Kidney (tissue), 22 donors: ENCODE measurements at places on chromosomes 1 and 21.
A peak's percentile ranks its signal among the peaks of the same experiment; 100 is the strongest.

DNA sequence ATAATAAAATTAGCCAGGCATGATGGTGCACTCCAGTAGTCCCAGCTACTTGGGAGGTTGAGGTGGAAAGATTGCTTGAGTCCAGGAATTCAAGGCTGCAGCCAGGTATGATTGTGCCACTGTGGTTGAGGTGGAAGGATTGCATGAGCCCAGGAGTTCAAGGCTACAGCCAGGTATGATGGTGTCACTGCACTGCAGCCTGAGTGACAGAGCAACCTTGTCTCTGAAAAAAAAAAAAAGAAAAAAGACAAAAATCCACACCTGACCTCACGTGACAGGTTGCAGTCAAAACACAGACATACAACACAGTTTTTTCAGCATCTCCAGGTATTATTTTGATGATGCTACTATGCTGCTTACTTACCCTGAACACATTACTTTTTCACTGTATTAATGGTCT is 4.3 kb upstream of the AK2 start:
- H3K4me1 ChIP-seq: peaks cover 3% of the 10 kb centered on the region
- H3K27ac ChIP-seq: no peak overlapping the region
- DNase-seq: no peak
- H3K36me3 ChIP-seq: no peaks in the 10 kb centered on the region
- H3K27me3 ChIP-seq: no peaks in the 10 kb centered on the region

DNA sequence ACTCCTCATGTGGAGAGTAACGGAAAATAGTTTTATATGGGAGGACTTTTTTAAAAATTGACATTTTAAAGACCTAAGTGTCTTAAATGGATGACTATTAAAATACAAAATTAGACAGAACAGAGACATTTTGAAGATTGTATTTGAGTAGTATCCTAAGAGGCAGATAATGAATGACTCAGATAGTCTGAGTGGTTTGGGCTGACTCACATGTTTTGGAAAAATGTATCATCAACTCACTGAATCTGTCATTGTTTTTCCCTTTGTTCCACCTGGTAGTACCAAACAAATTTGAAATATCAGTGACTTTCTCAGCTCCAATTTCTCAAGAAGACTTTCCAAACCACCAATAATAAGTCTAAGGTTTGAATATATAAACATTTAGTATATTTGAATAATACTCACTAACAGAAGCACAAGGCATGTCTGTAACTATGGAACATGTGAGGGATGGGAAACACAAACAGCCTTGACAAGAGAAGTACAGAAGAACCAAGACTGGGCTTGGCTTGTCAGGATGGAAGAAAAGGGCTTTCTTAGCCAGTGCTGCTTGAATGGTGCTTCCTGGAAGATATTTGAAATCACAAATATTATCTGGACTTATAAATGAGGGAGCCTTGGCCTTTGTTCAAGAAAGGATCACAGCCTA is 90.6 kb downstream of the SGIP1 start:
- DNase-seq: no peak
- H3K4me3 ChIP-seq: no peak overlapping the region
- H3K27ac ChIP-seq: no peak overlapping the region

GRCh38 chr1:2587071-2587859 is 688 bp downstream of the PRXL2B start:
- DNase-seq: peak; percentile 57
- peaks cover 3% of the 10 kb centered on the region for H3K4me1 ChIP-seq
- no peaks in the 10 kb centered on the region for H3K27me3 ChIP-seq
- H3K36me3 ChIP-seq: no peaks in the 10 kb centered on the region

DNA sequence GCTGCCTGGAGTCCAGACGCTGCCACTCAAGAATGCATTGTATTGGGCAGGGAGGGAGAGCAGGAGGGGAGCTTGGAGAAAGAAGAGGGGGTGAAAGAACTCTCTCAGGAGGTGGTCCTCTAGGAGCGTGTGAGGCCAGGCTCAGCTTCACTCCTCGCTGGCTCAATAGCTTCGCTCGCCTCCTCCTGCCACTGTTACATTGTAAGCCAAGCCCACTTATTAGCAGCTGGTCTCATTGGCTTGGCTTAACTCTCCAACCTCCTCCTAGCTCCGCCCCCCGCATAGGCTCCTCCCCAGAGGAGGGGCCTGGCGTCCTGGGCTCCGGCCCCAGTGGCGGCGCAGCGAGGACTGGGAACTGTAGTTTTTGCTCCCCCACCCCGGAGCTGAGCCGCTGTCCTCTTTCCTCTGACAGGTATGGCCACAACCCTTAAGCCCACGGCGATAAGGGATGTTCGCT is at the start of gene KCNN3:
TSS of gene KCNN3 (minus strand) at position 167 of the 457 bp plus-strand sequence. CDS start 317 bp downstream, outside the sequence.
- no peaks in the 10 kb centered on the region for H3K36me3 ChIP-seq
- peak; percentile 99 for DNase-seq
- peaks cover 9% of the 10 kb centered on the region for H3K4me1 ChIP-seq
- no peak within 1 kb of the TSS for H3K27ac ChIP-seq
- peaks cover 5% of the 10 kb centered on the region for H3K27me3 ChIP-seq

- no peaks in the 10 kb centered on the region for H3K27me3 ChIP-seq
- no peak overlapping the region for H3K4me3 ChIP-seq
Measured at GRCh38 chr21:19048098-19048672, 644.6 kb upstream of the TMPRSS15 start.

- H3K27ac ChIP-seq: no peak within 1 kb of the TSS
- H3K4me1 ChIP-seq: no peaks in the 10 kb centered on the region
- DNase-seq: peak; percentile 89
- H3K27me3 ChIP-seq: peaks cover 2% of the 10 kb centered on the region
Measured at GRCh38 chr1:101996825-101997465, at the start of gene OLFM3. TSS of gene OLFM3 (minus strand) at chr1:101996926.

DNA sequence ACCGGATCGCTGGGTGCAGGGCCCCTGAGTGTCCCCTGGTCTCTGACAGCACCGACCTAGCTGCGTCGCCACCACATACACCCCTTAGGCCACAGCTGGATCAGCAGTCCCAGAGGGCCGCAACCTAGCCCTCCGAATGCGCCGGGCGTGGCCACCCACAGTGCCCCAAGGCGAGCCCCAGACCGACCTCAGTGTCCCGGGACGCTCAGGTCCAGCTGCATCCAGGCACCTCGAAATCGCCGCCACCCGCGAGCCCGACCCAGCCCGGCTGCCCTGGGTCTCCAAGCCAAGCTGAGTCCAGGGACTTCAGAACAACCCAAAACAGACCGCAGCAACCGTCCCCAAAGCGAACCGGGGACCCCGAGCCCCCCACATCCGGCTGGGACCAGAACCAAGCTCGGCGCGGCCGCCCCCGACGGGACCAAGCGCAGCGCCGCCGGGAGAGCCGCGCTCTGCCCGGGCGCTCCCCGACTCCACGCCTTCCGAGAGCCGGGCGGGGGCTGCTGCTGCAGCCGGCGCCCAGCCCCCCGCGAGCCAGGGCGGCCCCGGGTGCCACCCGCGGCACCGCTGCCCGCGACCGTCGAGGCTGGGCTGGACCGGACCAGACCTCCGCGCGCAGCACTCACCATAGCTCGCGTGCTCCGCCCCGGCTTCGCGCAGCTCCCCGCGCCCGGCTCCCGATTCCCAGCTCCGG is 54.6 kb upstream of the ECE1 start:
- H3K4me3 ChIP-seq: peak overlapping the region; percentile 12
- H3K36me3 ChIP-seq: no peaks in the 10 kb centered on the region
- H3K27me3 ChIP-seq: no peaks in the 10 kb centered on the region
- peak overlapping the region; percentile 74 for H3K27ac ChIP-seq
- H3K4me1 ChIP-seq: peaks cover 32% of the 10 kb centered on the region

DNA sequence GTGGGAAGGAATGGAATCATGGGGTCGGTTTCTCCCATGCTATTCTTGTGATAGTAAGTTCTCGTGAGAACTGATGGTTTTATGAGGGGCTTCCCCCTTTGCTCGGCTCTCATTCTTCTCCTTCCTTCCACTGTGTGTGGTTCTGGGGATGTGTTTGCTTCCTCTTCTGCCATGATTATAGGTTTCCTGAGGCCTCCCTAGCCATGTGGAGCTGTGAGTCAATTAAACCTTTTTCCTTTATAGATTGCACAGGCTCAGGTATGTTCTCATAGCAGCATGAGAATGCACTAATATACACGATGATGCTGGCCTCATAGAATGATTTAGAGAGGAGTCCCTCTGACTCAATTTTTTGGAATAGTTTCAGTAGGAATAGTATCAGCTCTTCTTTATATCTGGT is 195.4 kb upstream of the IVNS1ABP start:
- no peaks in the 10 kb centered on the region for H3K27me3 ChIP-seq
- no peaks in the 10 kb centered on the region for H3K36me3 ChIP-seq
- H3K4me1 ChIP-seq: peaks cover 4% of the 10 kb centered on the region
- H3K4me3 ChIP-seq: no peak overlapping the region
- no peak for DNase-seq
- no peak overlapping the region for H3K27ac ChIP-seq

DNA sequence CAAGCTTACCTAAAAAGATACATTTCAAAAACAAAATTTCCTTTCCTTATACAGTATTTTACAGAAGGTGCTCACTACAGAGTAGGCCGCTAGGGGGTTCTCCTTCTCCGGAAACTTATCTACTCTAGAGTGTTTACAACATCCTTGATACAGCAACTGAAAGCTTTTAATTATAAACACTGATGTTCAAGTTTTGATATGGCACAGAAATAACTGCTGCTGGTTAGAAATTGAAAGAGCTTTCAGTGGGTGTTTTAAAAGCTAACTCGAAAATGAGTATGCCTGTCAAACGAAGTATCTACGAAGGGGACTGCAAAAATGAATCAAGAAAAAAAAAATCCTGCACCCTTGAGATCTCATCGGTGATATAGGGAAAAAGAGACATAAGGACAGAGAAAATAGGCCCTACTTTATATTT is 1.0 kb downstream of the YOD1 start:
- peaks cover 20% of the 10 kb centered on the region for H3K4me1 ChIP-seq
- peaks cover 10% of the 10 kb centered on the region for H3K36me3 ChIP-seq
- no peaks in the 10 kb centered on the region for H3K27me3 ChIP-seq
- peak; percentile 47 for DNase-seq
- peak overlapping the region; percentile 99 for H3K27ac ChIP-seq
- H3K4me3 ChIP-seq: peak overlapping the region; percentile 79

DNA sequence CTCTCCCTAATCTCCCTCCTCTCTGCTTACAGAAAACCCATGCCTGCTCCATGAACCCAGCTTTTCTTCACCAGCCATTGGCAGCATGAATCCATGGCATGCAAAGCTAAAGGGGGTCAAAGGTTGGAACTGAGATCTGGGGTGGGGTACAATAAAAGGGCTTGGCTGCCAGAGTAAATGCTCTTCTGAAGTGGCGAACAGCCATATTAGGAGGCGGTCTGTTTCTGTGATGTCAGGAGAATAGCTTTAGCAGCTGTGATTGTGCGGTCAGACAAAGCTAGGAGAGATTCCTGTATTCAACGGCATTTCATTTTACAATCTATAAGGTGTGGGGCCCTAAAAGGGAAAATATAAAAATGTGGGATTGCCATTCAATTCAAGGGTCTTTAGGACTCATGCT is 71.7 kb upstream of the TMPRSS2 start:
- H3K27ac ChIP-seq: no peak overlapping the region
- H3K4me3 ChIP-seq: no peak overlapping the region
- no peaks in the 10 kb centered on the region for H3K27me3 ChIP-seq
- DNase-seq: no peak

- no peak for DNase-seq
- no peak overlapping the region for H3K27ac ChIP-seq
- no peaks in the 10 kb centered on the region for H3K36me3 ChIP-seq
- H3K27me3 ChIP-seq: no peaks in the 10 kb centered on the region
- H3K4me3 ChIP-seq: no peak overlapping the region
- peaks cover 4% of the 10 kb centered on the region for H3K4me1 ChIP-seq
Measured at GRCh38 chr1:66176012-66176715, 357.8 kb upstream of the SGIP1 start.

DNA sequence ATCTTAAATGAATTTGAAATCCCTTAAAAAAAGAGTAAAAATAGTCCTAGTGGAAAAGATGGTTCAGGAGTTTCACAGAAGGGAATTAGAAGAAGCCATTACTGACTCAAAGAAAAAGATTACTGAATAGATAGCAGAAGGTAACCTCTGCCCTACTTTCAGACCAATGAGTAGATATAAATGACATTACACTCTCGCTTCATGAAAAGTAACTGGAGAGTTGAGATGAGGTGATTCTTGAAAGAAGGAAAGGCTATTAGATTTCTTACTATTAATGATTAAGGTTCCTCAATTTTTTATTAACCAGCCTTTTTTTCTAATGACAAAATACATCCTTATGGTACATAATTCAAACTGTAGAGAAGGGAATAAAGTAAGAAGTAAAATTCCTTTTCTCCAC is 28.3 kb downstream of the CCN1 start:
- H3K27me3 ChIP-seq: no peaks in the 10 kb centered on the region
- H3K4me1 ChIP-seq: peaks cover 21% of the 10 kb centered on the region
- no peak for DNase-seq
- no peaks in the 10 kb centered on the region for H3K36me3 ChIP-seq
- no peak overlapping the region for H3K4me3 ChIP-seq

DNA sequence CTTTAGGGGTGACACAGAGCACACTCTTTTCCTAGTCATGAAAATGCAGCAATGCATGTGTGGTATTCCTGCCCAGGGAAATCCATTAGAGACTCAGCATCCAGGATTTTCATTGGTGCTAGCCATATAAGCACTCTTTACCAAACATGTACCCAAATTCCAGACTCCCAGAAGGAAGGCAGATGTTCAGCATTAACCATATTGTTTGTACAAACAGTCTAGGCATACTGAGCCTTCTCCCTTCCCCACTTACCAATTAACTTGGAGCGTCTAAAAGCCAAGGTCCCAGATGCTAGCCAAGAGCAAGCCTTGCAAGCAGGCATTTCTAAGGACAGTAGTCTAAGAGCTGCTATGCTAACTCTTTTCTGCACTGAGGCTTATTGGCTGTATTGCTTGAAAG is 27.9 kb downstream of the ZBED6 start:
- H3K36me3 ChIP-seq: peaks cover 11% of the 10 kb centered on the region
- H3K4me1 ChIP-seq: peaks cover 5% of the 10 kb centered on the region
- H3K27me3 ChIP-seq: no peaks in the 10 kb centered on the region
- DNase-seq: no peak
- no peak overlapping the region for H3K27ac ChIP-seq
- no peak overlapping the region for H3K4me3 ChIP-seq

DNA sequence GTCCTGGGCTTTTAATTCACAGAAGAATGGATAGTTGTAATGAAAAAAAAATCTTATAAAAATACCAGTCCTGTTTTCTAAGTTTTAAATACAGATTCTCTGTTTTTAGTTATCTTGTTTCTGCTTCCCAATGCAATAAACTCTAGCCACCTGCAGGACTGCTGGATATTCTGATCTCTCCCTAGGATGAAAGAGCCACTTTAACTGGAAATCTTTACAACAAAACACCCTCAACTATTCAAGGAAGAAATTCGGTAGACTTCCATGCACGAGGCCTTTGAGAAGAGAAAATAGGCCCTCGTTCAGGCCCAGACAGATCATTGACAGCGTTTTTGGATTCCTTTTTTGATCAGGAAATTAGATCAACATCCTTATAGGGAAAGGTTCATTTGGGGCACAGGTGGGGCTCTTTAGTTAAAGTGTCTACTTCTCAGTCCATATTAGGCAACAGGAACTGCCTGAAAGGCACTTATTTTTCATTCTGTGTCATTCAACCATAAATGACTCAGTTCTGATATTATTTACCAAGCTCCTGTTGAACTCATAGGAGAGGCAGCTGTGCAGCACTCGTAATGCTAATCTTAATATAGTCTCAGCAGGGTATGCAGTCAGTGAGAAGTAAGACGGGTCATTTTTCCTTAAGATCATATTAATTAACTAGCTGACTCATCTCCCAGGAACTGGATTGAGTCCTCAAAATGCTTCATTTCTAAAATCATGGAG is 71.1 kb upstream of the ERRFI1 start:
- no peak overlapping the region for H3K4me3 ChIP-seq
- peaks cover 15% of the 10 kb centered on the region for H3K4me1 ChIP-seq
- no peak for DNase-seq
- H3K27ac ChIP-seq: peak overlapping the region; percentile 66
- no peaks in the 10 kb centered on the region for H3K27me3 ChIP-seq
- no peaks in the 10 kb centered on the region for H3K36me3 ChIP-seq
